ENCODE measurements at places on chromosomes 11 and 22.

GRCh38 chr11:115267238-115267781, 236.9 kb downstream of the CADM1 start:
- no peak for DNase-seq

GRCh38 chr11:92489826-92490399, 265.3 kb downstream of the FAT3 start:
- DNase-seq: no peak

GRCh38 chr11:93890391-93891051, 40.1 kb upstream of the VSTM5 start:
- DNase-seq: no peak

GRCh38 chr22:41401781-41402648, 20.3 kb downstream of the TEF start:
- DNase-seq: no peak

- no peak for DNase-seq
Measured at GRCh38 chr11:78223320-78223954, 34.7 kb downstream of the USP35 start.

Data from effector CD4-positive, alpha-beta T cell (primary cell).